ENCODE measurements at places on chromosomes 4 and X.

GRCh38 chr4:182206916-182207315 lies 36.3 kb upstream of the TENM3 start:
- no peak for DNase-seq

DNA sequence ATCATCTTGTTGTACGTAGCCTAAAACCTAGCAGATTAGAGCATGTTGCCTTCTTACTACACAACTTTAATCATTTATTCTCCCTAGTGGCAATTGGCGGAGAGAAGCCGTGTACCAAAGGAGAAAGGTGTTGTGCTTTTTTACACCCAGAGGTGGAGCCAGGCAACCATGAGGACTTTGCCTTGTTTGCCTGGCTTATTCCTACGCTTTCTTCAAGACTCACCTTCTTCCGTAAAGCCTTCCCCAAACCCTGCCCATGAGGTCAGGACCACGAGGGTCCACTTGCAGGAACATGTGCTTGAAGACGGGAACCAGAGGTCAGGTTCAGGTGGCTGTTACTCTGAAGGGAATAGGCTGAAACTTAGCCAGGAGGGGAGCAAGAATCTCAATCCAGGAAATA lies 290.5 kb downstream of the RAB28 start:
- DNase-seq: no peak

DNA sequence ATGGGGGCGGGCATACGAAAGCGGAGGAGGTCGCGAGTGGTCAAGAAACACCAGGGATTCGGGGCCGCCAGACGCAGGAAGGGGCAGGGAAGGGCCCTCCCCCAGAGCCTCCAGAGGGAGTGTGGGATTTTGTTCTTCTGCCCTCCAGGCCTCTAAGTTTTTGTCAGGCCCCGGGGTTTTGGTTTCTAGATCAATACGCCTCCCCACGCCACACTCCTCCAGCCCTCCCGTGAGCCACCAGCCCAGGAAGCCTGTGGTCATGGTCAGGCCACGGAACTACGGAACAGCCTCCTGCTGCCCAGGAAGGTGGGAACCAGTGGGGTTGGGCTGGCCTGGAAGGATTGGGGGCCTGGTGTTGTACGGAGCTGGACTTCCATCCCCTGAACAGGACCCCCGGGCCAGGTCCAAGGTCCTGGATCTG lies 38.4 kb downstream of the CPLX1 start:
- DNase-seq: no peak

GRCh38 chr4:9835430-9835829 lies 54.0 kb downstream of the DRD5 start:
- DNase-seq: no peak

GRCh38 chr4:74544655-74545361 lies 99.9 kb downstream of the AREG start:
- no peak for DNase-seq

DNA sequence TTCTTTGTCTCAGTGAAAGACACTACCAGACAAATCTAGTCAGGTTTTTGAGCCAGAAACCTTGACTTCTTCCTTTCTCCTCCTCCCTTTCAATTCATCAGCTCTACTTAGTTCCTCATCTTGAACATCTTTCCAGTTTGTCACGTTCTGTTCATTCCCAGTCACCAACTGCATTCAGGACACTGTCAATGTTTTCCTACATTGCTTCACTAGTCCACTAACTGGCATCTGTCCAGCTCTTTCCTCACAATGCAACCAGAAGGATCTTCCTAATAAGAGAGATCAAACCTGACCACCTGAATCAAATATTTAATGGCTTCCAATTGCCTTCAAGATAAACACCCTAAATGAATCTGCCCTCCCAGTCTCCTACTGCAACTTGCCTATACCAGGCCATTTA lies 52.5 kb downstream of the SYNPO2 start:
- peak; percentile 53 for DNase-seq

DNA sequence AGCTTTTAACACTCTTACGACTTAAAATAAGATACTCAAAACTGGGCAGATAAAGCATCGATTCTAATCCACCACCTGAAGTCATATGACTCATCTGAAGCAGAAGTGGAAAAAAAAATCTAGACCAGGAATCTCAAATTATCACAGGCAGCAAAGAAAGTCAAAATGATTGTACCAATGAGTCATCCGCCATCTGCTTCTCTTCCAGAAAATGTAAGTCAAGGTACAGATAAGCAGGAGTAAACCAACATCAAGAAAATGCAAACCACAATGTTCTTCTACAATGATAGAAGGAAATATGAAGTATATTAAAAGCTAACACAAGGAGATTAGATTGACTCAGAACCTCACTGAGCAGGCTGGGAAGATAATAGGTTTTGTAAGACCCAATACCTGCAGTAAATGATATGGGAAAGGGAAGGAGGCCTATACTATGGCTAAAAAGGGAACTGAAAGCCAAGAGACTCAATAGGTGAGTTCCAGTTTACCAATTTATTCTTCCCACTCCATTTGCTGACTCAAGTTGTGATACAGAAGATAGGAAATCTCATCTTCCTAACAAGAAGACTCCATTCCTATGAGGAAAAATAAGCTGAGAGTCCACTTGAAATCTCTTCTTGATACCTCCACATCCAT lies 88.4 kb upstream of the TET2 start:
- DNase-seq: no peak

- DNase-seq: no peak
Measured at GRCh38 chrX:6446582-6446981, 88.3 kb downstream of the VCX3A start.

Data from gastrocnemius medialis (tissue), 4 donors.